ENCODE measurements at places on chromosomes 1 and 21. TPM values are rescaled to one million over a fixed set of nuclear protein-coding genes. Genes with fewer than 3 reads are reported as not detected.

IKBKE gene
- 7.5 TPM for total RNA-seq

OR2L8 gene
- total RNA-seq, result not detected

GUK1 gene
- total RNA-seq, result 166 TPM

TNFSF4 gene
- 0.57 TPM for total RNA-seq

BEND5 gene
- 1.5 TPM for total RNA-seq

CFHR5 gene
- total RNA-seq, result not detected

BMP8A gene
- total RNA-seq, result not detected

LRP8 gene
- total RNA-seq, result 4.4 TPM

GPATCH3 gene
- total RNA-seq, result 19.9 TPM

CSDE1 gene
- total RNA-seq, result 499 TPM

CMPK1 gene
- total RNA-seq, result 105 TPM

TMEM82 gene
- not detected for total RNA-seq

RPS6KC1 gene
- total RNA-seq, result 19.6 TPM

MTOR gene
- total RNA-seq, result 40.5 TPM

PRKAA2 gene
- 2.0 TPM for total RNA-seq

DHCR24 gene
- total RNA-seq, result 87.2 TPM

LYPD8 gene
- not detected for total RNA-seq

CRP gene
- not detected for total RNA-seq

FAM43B gene
- total RNA-seq, result 0.37 TPM

FCRL5 gene
- not detected for total RNA-seq

CD52 gene
- total RNA-seq, result not detected

KCNK2 gene
- total RNA-seq, result not detected

CCDC181 gene
- 0.63 TPM for total RNA-seq

RIIAD1 gene
- not detected for total RNA-seq

MAB21L3 gene
- total RNA-seq, result not detected

GPR25 gene
- not detected for total RNA-seq

SMIM1 gene
- 1.3 TPM for total RNA-seq

ATF3 gene
- total RNA-seq, result 18.7 TPM

PAPPA2 gene
- not detected for total RNA-seq

SPRR2F gene
- total RNA-seq, result not detected

BRINP2 gene
- not detected for total RNA-seq

PHGDH gene
- 271 TPM for total RNA-seq

CLDN19 gene
- total RNA-seq, result not detected

S100A7 gene
- total RNA-seq, result not detected

CHIA gene
- not detected for total RNA-seq

SAMD11 gene
- total RNA-seq, result 19.5 TPM

CYP4A22 gene
- not detected for total RNA-seq

SCAF4 gene
- total RNA-seq, result 33.7 TPM

NCSTN gene
- 126 TPM for total RNA-seq

CDK18 gene
- 4.5 TPM for total RNA-seq

PTBP2 gene
- 26.1 TPM for total RNA-seq

TRIM46 gene
- 6.1 TPM for total RNA-seq

OLFML2B gene
- total RNA-seq, result 66.7 TPM

WDR64 gene
- total RNA-seq, result not detected

LRRC53 gene
- not detected for total RNA-seq

NBL1 gene
- 561 TPM for total RNA-seq

SIM2 gene
- total RNA-seq, result 1.5 TPM

FAM131C gene
- total RNA-seq, result 0.73 TPM

FMN2 gene
- total RNA-seq, result 9.3 TPM

RHCE gene
- 0.71 TPM for total RNA-seq

HUNK gene
- 1.8 TPM for total RNA-seq

KRTAP20-4 gene
- total RNA-seq, result not detected

PTTG1IP gene
- total RNA-seq, result 328 TPM

KRTAP13-4 gene
- total RNA-seq, result not detected

CSMD2 gene
- not detected for total RNA-seq

TEDDM1 gene
- total RNA-seq, result not detected

DIP2A gene
- total RNA-seq, result 39.2 TPM

OVAAL gene
- total RNA-seq, result not detected

CFHR3 gene
- total RNA-seq, result 0.42 TPM

Data from osteocyte (in vitro differentiated cells).